HS-5 (cell line): ENCODE measurements at places on chromosomes 16 and 17.

GRCh38 chr17:50221266-50221863 lies 19.9 kb upstream of the COL1A1 start:
- DNase-seq = no peak

GRCh38 chr16:66926171-66926947 lies 1.0 kb upstream of the RRAD start:
- no peak for DNase-seq

DNA sequence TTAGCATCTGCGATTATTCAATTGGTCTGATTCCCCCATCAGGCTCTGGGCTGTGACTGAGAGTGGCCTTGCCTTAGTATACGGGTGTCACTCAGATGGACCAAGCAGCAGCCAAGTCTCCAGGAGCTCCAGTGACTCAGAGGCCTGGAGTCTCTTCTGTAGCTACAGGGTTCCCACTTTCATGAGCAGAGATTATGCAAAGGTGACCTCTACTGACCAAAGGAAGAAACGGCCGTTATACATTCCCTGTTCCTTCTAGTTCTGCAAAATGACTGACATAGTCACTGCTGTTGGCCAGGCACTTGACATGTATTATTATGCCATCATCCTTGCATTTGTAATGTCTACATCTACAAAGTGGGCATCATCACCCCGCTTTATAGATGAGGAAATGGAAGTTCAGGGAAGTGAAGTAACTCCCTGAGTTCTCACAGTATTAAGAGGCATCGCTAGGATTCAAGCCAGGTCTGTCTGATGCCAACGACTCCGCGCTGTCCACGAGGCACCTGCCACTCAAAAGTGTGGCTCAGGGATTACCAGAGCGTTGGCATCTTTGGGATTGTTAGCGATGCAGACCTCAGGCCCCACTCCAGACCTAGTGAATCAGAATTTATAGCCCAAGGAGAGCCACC lies 23.3 kb downstream of the SLC38A7 start:
- peak; percentile 78 for DNase-seq

- DNase-seq = no peak
Observed at GRCh38 chr17:77462090-77462489, 321.3 kb downstream of the SEC14L1 start.

DNA sequence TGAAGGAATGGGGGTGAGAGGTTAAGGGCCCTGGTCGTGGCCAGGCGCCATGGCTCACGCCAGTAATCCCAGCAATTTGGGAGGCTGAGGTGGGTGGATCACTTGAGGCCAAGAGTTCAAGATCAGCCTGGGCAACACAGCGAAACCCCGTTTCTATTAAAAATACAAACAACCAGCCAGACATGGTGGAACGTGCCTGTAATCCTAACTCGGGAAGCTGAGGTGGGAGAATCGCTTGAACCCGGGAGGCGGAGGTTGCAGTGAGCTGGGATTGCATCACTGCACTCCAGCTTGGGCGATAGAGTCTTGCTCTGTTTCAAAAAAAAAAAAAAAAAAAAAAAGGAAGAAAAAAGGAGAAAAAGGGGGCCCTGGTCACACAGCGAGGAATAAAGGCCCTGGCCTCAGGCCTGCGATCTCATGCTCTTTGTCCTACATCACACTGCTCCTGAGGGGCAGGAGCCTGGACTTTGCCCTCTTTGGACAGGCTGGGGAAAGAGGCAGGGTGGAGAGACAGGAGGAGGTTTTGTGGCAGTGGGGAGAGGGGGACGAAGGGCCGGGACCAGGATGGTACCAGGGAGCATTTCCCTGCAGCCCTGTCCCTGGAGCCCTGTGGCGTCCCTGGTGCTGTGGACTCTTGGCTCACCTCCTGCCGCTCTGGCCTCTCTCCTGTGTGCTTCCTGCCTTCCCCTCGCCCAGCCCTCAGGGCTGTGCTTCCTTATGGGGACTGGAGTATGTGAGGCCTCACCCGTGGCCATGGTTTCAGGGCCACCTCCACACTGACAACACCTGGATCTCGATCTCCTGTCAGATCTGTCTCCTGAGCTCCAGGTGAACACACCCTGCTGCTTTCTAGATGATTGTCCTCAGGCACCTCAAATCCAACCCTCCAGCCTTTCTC lies 19.7 kb upstream of the SLC25A19 start:
- no peak for DNase-seq

GRCh38 chr16:51710186-51710585 lies 559.1 kb upstream of the SALL1 start:
- no peak for DNase-seq

DNA sequence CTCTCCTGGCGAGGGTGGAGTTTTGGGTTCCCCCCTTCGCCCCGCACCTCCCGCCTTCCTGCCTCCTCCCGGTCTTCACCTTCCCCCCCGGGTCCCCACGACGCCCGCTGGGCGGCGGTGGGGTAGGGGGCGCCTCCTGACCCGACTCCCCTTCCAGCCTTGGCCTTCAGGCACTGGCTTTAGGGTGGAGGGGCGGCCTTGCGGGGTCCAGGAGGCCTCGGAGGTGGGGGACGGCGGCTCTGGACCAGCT lies 2.4 kb downstream of the SLC16A3 start:
- DNase-seq = no peak

GRCh38 chr16:84860383-84860782 lies 40.6 kb downstream of the CRISPLD2 start:
- no peak for DNase-seq

- DNase-seq = no peak
Observed at GRCh38 chr16:21628772-21629171, 23.6 kb downstream of the IGSF6 start.

- no peak for DNase-seq
Observed at GRCh38 chr17:8147805-8148404, 4.3 kb downstream of the PER1 start.

- no peak for DNase-seq
Observed at GRCh38 chr16:84754956-84755672, 55.3 kb downstream of the USP10 start.

GRCh38 chr16:25771812-25772568 lies 80.2 kb downstream of the HS3ST4 start:
- DNase-seq = no peak

DNA sequence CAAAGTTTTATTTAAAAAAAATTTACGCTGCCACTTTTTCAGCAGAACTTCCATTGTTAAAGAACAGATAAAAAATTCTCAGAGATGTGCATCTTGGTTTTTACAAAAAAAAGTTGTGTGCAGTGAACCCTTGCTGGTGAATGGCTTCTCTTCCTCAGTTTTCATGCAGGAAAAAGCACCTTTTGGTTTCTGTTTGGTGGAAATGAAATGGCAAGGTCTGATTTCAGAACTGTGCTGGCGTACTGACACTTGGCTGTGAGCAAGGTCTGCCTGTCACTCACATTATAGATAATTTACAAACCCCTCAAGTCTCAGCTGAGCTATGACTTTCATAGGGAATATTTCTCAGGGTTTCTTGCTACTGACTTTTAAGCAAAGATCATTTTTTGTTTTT lies 5.7 kb upstream of the SALL1 start:
- no peak for DNase-seq

DNA sequence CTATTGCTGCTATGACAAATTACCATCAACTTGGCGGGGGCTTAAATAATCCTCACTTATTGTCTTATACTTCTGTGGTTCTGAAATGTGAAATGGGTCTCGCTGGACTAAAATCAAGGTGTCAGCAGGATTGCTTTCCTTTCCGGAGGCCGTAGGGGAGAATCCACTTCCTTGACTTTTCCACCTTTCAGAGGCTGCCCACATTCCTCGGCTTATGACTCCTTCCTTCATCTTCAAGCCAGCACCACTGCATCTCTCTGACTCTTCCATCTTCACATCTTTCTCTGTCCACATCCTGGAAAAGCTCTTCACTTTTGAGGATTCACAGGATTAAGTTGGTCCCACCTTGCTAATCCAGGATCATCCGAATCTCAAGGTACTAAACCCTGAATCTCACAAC lies 217.8 kb downstream of the GRIN2A start:
- no peak for DNase-seq

DNA sequence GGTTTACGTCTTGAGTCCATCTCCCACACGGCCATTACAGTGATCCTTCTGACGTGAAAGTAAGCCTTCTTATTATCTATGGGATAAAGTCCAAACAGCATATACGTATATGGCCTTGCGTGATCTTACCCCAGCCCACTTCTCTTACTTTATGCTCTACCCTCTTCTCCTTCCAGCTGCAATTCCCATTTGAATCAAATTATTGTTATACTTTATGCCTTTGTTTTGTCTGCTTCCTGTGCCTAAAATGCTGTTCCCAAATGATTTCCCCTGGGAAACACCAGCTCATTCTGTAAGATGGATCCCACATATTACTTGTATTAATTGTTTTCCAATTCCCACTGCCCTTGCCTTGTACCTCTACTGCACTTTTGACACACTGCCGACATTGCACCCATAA lies 11.2 kb downstream of the UQCRC2 start:
- DNase-seq = no peak

DNA sequence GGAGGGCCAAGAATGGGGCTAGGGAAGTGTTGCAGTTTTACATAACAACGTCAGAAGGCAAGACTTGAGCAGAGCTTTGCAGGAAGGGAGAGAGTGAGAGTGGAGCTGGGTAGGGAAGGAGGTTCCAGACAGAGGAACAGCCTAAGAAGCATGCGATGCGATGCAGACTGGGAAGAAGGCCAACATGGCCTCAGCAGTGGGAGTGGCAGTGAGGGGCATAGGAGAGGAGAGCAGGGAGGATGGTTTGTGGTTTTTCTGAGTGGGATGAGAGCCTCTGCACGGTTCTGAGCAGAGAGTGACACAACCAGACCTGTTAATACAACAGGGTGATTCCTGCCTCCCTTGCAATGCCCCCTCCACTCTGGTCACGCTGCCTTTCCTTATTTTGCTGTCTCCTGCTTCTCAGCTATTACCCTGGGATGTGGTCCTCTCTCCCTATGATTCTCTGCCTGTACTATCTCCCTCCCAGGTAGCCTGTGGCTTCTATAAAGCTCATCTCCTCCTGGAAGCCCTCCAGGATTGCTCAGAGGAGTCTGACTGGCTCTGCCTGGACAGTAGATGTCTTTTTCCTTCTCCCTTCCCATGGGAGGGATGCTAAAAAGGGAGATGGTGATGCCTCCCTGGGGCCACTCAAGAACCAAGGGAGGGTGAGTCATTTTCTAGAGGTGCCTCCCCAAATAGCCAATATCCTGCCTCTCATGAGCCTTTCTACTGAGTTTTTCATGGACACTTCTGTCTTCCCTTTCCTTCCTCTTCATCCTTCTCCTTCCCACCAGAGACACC lies 38.7 kb upstream of the NGFR start:
- peak; percentile 30 for DNase-seq

DNA sequence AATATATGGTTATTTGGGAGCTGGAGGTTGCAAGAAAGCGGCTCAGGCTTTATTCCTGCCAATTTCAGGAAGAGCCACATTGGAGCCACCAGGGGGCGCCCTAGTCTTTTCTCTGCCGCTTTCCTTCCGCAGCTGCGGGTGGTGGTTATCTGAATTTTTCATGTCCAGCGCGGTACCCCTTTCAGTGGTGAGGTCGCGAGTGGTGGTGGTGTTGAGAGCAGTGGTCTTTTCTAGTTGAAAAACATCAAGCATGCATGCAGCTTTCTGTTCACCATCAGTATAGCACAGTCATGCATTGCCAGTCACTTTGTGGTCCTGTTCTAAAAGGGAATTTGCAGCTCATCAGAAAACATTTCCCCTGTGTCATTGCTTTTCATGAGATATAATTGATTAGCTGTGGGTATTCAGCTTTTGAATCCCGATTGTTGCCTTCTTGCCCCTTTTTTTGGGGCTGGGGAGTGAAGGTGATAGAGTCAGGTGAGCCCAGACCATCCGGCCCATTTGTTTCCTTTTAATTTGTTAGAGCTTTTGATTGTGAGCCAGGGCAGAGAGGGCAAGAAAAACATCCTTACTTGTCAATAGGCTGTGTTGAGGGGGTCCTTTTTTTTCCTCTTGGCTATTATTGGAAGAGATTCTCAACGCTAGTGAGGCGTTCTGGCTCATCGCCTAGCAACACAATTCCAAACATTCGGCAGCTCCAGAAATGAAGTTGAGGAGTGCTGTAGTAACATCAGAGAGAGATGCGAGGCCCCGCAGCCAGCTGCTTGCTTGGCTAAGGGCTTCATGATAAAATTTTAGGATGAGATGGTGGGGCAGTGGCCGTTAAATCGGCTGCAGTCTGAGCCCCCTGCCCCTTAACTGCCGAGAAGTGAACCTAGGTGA lies 119.0 kb downstream of the SNX29 start:
- DNase-seq = peak; percentile 18

DNA sequence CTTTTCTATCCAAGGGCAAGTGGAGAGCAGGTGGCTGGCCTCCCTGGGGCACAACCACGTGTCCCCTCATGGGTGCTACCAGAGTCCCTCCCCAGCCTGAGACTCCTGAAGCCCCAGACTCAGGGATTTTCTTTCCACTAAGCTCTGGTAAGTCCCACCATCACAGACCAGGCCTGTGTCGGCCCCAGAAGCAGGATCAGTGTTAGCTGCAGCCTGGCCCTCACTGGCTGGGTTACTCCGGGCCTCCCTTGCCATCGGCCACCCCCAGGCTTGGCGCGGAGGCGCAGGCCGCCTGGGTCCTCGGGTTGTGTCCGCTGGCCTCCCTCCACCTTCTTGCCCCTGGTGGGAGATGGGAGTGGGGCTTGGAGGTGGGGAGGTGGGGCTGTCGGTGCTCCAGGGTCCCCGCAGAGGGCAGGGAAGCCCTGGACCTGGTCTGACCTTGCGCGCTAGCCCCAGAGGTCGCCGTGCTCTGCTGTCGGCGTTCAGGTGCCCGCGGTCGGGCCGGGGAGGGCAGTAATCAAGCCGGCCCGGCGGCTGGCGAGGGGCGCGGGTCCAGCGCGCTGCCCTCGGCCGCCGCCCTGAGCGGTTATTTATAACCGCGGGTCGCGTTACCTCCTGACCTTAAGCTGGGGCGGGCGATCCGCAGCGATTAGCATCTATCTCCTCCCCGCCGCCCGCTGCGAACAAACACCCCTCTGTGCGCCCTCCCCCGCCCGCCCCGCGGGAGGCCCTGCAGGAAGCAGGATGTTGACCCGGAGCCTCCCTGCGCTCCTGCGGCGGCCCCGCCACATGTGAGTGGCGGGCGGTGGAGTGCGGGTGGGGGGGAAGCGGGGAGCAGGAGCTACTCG lies 78.1 kb upstream of the TOB1 start:
- no peak for DNase-seq

DNA sequence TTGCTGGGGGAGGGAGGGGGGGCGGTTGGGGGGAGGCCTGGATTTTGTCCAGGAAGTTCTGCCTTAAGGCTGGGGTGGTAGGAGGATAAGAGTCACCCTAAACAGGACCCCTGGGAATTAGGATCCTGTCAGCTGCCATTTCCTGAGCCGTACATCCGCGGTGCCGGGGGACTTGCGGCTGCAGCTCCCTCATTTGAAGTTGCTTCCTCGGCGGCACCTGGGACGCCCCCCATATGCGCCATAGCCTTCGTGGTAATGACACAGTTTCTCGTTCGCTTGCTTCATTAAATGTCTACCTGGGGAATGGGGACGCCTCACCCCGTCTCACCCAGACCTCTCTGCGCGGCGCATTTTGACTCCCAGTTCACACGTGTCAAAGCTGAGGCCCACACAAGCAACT lies 55.1 kb upstream of the PABPN1L start:
- DNase-seq = no peak

DNA sequence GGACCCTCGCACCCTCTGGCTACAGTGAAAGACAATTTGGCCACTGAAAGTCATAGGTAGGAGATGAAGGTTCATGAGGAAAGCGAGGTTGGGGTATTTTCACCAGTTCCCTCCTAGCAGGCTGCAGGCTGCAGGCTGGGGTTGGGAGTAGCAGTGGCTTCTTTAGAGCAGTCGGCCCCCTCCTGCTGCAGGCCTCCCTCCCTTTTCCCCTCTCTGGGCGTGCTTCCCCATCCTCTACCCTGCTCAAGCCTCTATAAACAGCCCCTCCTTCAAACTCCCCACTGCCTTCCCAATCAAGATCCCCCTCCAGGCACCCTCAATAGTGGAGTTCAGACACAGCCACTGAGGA lies 41.8 kb downstream of the GAS7 start:
- no peak for DNase-seq

GRCh38 chr16:6382924-6383459 lies 949.7 kb upstream of the RBFOX1 start:
- no peak for DNase-seq
